ENCODE measurements at places on chromosomes 7 and 10.

GRCh38 chr7:83777406-83778072, 128.6 kb upstream of the SEMA3E start:
- no peak for DNase-seq

- DNase-seq: no peak
Measured at GRCh38 chr10:25178411-25178810, 3.6 kb downstream of the GPR158 start.

DNA sequence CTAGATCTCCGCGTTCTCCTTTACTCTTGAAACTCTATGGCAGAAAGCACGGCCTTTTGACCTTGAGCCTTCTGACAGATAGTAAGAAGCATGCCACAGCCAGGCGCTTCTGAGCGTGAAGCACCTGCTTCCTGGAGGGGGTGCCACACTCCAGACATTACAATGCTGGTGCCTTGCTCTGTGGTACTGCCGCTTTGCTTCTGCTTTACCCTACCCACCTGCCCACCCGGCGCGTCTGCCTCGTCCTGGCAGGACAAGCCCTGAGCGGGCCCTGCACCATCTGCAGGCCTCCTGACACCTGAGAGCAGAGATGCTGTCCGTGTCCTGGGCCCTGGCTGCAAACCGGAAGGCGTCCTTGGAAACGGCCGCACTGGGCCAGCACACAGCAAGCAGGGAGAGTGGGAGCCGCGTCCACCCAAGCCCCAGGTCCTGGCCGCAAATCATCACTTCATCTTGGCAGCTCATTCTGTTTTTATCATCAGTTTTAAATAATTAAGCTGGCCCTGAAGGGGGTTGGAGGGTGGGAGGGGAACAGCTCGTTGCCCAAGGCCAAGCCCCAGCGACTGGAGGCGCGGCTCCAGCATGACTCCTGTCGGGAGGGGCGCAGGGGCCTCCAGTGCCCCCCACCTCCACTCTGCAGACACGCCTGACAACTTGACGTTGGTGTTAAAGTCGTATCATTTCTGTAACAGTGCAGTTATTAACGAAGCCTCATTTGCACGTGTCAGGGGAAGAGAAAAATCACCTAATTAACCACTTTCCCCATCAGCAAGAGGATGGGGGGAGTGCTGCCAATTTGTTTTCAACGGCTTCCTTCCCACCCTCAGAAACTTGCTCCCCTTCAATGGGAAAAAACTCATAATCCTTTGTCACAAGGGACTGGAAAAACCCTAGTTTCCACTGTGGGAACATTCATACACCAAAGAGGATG, 132.2 kb downstream of the MAD1L1 start:
- DNase-seq: no peak

DNA sequence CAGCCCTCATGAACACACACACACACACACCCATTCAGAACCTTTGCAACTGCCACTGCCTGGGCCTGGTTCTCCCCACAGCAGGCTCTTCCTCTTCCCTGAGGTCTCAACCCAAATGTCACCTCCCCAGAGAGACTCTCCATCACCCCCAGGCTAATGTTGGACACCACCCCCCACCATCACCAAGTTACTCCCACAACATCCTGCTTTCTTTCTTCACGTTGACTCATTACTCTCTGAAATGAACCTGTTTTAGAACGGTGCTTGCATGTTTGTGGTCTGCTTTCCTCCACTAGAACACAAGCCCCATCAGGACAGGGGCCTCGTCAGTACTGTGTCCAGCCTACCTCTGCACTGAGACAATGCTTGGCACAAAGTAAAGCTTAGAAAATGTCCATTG, 16.0 kb downstream of the AFAP1L2 start:
- DNase-seq: no peak

- DNase-seq: peak; percentile 20
Measured at GRCh38 chr10:69910561-69910960, 108.9 kb downstream of the COL13A1 start.

Data from fibroblast of skin of left biceps (primary cell).